Lower lobe of right lung (tissue), 2 donors: ENCODE measurements at places on chromosomes 5 and 9. TPM values are rescaled to one million over a fixed set of nuclear protein-coding genes. Genes with fewer than 3 reads are reported as not detected.

GRM6 gene
- total RNA-seq: not detected

WNT8A gene
- not detected for total RNA-seq

MINAR2 gene
- not detected for total RNA-seq

HK3 gene
- 61.2 TPM for total RNA-seq

ARHGAP26 gene
- 42.1 TPM for total RNA-seq

ANKRD20A1 gene
- 1.7 TPM for total RNA-seq

TICAM2 gene
- total RNA-seq: 5.8 TPM

MGAT1 gene
- 241 TPM for total RNA-seq

DNA sequence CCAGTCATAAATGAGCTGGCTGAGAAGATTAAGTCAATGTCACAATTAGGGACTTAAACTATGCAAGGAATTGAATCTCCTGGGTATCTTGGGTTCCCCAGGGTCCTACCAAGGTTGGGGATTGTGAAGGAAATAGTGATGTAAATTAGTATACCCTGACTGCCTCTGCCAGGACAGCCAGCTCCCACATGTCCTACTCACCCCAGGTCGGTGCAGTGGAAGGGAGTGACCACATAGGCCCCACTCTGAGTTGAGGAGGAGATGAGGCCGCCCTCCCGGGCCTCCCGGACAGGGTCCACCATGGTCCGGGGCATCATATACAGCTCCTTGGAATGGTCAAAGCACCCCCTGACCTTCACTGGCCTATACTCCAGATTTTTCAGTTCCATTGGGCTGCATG is 2.7 kb downstream of the SURF1 start:
- H3K4me3 ChIP-seq: no peak overlapping the region
- H3K27me3 ChIP-seq: no peaks in the 10 kb centered on the region
- peaks cover 47% of the 10 kb centered on the region for H3K4me1 ChIP-seq
- DNase-seq: no peak

DNA sequence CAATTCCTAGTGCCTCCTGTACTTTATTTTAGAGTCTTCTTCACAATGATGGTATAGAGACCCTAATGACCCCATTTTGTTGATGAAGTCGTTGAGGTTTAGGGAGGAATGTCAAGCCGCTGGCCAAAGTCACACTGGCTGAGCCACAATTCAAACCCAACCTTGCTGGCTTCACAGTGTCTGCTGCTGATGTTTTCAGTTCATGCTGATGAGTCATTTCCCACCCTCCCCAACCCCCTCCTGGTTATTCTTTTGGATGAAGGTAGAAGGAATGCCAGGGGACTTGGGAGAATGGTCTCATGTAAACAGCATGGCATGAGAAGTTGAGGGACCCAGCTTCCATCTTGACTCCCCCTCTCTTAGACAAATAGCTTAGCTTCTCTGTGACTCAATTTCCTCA is 68.6 kb downstream of the TMEM252 start:
- no peak for DNase-seq
- H3K27me3 ChIP-seq: no peaks in the 10 kb centered on the region
- H3K4me1 ChIP-seq: no peaks in the 10 kb centered on the region
- H3K36me3 ChIP-seq: no peaks in the 10 kb centered on the region
- H3K4me3 ChIP-seq: no peak overlapping the region
- H3K27ac ChIP-seq: no peak overlapping the region

DNA sequence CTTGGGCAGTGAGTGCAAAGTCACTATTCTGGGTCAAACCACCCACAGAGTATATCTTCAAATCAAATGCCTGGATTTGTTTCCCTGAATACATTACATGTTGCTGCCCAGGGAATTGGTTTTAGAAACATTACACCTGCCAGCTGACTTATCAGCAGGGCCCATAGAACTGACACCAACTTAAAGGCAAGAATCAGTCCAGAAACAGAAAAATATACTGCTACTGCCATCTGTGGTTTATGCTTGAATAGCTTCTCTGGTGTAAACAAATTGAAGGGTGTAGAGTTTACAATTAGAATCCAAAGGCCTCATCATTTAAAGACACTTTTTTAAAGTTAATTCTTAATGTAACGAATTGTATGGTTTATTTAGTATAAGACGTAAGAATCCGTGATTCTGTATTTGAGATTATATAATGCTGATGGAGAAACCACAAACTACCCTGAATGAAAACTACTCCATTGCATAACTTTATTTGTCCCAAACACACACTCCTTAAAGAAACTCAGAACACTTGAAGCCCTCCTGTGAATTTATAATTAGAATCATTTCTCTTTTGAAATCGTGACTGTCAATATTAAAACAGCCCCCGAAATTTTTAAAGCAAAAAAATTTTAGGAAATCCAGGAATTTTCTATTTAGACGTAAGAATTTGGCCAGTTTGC is 6.2 kb downstream of the NR6A1 start:
- H3K27me3 ChIP-seq: peaks cover 54% of the 10 kb centered on the region
- H3K27ac ChIP-seq: no peak overlapping the region
- no peak overlapping the region for H3K4me3 ChIP-seq
- no peaks in the 10 kb centered on the region for H3K36me3 ChIP-seq
- no peak for DNase-seq
- peaks cover 3% of the 10 kb centered on the region for H3K4me1 ChIP-seq

GRCh38 chr5:103375350-103375749 is 116.8 kb downstream of the MACIR start:
- no peak overlapping the region for H3K4me3 ChIP-seq
- no peak overlapping the region for H3K27ac ChIP-seq
- H3K36me3 ChIP-seq: no peaks in the 10 kb centered on the region
- H3K4me1 ChIP-seq: no peaks in the 10 kb centered on the region
- H3K27me3 ChIP-seq: no peaks in the 10 kb centered on the region

DNA sequence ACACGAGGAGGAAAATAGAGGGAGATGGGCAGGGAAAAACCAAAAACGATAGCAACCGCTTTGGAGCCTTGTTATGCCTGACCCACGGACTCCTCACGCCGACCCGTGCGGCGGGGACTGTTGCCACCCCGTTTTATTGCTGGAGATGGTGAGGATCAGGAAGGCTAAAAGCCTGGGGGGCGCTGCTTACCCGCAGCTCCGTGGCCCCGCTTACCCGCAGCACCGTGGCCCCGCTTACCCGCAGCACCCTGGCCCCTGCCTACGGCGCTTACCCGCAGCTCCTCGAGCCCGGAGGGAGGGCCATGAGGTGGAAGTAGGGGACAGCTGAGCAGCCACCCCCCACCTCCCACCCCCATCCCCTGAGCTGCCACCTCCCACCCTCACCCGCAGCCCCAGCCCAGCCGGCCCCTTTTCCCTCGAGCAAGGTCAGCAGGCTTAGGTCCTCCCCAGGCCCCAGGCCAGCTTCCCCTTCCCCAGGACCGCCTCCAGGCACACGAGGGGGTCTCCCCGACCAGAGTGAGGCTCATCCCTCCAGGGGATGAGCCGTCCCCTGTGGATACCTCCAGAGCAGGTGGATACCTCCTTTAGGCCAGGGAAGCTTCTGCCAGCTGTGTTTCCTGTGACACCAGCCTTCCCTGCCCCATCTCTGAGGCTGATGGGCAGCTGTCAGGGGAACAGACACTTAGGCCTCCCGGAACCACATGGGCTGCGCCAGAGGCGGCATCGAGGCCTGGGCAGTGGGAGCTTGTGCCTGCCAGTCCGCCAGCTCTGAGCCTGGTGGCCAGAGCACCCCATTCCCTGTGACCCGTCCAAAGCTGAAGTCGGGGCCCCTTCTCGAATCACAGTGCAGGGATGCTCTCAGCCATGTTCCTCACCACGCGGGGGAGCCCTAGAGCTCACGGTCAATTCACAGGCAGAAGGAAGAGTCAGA is 92.3 kb downstream of the LMX1B start:
- peaks cover 51% of the 10 kb centered on the region for H3K27me3 ChIP-seq
- DNase-seq: peak; percentile 77
- H3K4me3 ChIP-seq: peak overlapping the region; percentile 30

DNA sequence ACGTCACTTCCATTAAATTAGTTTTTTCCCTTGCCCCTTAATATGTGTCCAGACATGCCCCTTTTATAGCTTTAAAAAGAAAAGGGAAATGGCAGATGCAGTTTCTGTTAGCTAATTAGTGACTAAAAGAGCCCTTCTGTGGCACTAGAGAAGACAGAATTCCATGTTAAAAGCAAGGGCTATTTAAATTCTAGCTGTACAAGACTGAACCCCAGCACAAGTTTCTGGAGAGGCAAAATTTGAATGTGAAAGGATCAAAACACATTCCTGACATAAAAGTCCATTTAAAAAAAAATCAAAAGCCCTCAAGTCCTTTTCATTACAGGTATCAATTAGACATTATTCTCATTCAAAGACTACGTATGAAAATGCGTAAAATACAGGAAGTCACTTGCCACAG is 78.7 kb downstream of the HAPLN1 start:
- H3K27ac ChIP-seq: no peak overlapping the region
- no peak overlapping the region for H3K4me3 ChIP-seq
- no peaks in the 10 kb centered on the region for H3K27me3 ChIP-seq

DNA sequence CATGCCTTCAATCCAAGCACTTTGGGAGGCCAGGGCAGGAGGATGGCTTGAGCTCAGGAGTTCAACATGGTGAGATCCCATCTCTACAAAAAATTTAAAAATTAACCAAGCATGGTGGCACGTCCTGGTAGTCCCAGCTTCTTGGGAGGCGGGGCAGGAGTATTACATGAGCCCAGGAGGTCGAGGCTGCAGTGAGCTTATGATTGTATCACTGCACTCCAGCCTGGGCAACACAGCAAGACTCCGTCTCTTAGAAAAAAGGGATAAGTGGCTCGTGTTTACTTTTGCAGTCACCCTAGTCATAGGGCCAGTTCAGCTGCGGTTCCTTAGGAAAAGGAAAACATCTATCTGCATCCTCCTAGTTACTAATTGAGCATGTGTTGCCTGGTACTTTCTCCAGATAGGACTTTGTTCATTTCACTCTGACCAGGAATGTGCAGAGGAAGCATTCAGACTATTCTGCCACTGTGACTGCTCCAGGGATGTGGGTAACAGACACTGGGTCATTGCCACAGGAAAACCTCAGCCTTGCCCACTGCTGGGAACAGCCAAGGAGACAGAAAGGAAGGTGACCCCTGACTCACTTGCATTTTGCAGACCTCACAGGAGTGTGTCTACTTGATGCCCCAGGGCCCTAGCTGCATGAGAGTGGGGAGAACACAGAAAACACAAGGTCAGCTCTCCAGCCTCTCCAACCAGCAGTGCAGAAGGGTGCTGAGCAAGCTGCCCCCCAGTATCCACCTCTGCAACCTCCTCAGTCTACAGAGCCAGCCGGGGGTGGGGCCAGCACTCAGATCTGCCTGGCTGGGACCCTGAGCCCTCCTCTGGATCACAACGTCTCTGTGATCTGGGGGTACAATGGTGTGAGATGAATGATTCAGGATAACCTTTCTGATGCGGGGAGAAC is 33.9 kb upstream of the ALDH1B1 start:
- no peak overlapping the region for H3K27ac ChIP-seq
- no peak overlapping the region for H3K4me3 ChIP-seq
- H3K27me3 ChIP-seq: no peaks in the 10 kb centered on the region
- no peak for DNase-seq

DNA sequence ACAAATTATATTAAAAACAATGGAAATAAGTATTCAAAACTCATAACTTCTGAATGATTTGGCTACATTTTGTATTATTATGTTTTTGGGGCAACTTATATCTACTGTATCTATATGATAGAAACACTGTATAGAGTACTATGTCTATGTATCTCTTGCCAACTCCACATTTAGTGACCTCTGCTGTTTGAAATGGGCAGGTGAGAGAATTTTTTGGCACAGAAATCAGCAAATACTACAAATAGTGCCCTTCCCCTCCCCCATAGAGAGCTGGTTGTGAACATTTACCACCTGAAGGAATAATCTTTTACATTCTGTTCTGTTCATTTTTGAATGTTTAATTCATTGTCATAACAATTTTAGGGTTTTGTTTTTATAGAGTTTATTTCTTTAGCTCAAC is 545.3 kb downstream of the PDE4D start:
- no peaks in the 10 kb centered on the region for H3K36me3 ChIP-seq
- H3K4me1 ChIP-seq: peaks cover 5% of the 10 kb centered on the region
- no peak for DNase-seq
- no peaks in the 10 kb centered on the region for H3K27me3 ChIP-seq

- H3K4me3 ChIP-seq: no peak overlapping the region
- peaks cover 12% of the 10 kb centered on the region for H3K27me3 ChIP-seq
- H3K36me3 ChIP-seq: no peaks in the 10 kb centered on the region
- H3K4me1 ChIP-seq: no peaks in the 10 kb centered on the region
- H3K27ac ChIP-seq: no peak overlapping the region
Observed at GRCh38 chr9:91889161-91889911, 60.7 kb downstream of the ROR2 start.

- H3K4me1 ChIP-seq: peaks cover 27% of the 10 kb centered on the region
- H3K36me3 ChIP-seq: no peaks in the 10 kb centered on the region
- H3K4me3 ChIP-seq: no peak overlapping the region
- peak overlapping the region; percentile 25 for H3K27ac ChIP-seq
- H3K27me3 ChIP-seq: no peaks in the 10 kb centered on the region
- no peak for DNase-seq
Observed at GRCh38 chr5:126503602-126504104, 80.4 kb downstream of the GRAMD2B start.

DNA sequence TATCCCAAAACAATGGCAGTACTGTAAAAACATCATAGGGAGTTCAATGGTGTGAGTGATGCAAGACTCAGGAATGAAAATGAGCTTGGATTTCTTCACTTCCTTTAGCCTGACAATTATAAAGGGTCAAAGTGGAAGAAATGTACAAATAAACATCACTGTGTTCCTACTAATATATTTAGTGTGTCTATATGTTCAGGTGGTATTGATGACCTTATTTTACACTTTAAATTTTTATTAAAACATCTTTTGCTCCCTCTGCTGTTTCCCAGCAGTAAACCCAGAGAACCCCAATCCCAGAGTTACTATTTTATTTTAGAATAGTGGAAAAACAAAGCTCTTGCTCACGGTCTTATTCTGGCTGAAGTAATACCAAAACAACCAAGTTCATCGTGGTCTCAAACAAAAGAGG is 2.0 kb downstream of the LOX start:
- H3K4me3 ChIP-seq: peak overlapping the region; percentile 65
- H3K36me3 ChIP-seq: peaks cover 13% of the 10 kb centered on the region
- peaks cover 16% of the 10 kb centered on the region for H3K27me3 ChIP-seq
- H3K4me1 ChIP-seq: peaks cover 25% of the 10 kb centered on the region
- peak overlapping the region; percentile 59 for H3K27ac ChIP-seq

GRCh38 chr5:56514245-56514644 is 281.1 kb upstream of the ANKRD55 start:
- no peaks in the 10 kb centered on the region for H3K36me3 ChIP-seq
- DNase-seq: no peak
- H3K4me3 ChIP-seq: no peak overlapping the region
- no peaks in the 10 kb centered on the region for H3K4me1 ChIP-seq
- no peak overlapping the region for H3K27ac ChIP-seq
